ENCODE measurements at places on chromosomes 2 and 18.

- DNase-seq: no peak
These were observed 249.0 kb downstream of the EXOC6B start for GRCh38 chr2:72576861-72577260.

DNA sequence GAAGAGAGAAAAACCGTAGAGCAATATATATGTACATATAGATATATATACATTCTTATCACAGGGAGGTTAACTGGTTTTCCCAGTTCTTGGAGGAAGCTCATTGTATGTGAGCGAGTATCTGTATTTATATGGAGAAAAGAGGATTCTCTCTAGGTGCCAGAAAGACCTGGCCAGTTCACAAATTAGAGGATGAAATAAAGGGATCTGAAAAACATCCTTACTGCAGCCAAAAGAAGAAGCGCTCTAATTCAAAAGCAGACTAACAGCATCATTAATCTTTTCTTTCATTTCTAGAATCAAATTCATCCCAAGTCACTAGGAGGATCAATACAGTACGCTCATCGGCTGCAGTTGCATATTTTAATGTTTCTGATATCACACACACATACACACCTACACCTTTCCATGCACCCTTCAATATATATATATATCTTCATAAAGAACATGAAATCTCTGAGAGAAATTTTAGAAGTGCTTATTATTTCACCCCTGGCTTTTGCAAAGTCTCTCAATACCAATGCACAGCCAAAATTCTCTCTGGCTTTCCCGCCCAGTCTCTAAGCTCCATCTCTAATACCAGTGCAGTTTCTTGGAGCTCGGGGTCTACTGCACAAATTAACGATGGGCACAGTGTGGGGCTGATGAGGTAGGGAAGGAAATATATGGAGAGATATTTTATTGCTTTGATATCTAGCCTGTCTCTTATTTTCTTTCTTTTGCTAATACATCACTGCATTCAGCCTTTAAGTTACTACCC, 731 bp downstream of the NRXN1 start:
- no peak for DNase-seq

GRCh38 chr2:24832931-24833701, 39.9 kb downstream of the CENPO start:
- no peak for DNase-seq

DNA sequence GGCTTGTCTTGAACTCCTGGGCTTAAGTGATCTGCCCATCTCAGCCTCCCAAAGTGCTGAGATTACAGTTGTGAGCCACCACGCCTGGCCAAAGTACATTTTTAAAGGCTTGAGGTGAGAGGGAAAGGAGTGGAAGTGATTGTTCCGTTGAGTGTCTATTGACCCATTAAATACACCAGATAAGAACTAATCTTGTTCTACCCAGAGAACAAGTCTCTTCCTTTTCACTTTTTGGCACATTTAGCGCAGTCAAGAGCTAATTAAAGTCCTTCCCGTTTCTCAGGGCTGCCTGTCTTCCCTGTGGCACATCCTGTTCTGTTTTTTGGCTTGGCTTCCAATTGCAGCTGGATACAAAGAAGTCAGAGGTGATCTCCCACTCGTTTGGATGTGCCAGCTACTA, 172.3 kb downstream of the ALPK2 start:
- no peak for DNase-seq

DNA sequence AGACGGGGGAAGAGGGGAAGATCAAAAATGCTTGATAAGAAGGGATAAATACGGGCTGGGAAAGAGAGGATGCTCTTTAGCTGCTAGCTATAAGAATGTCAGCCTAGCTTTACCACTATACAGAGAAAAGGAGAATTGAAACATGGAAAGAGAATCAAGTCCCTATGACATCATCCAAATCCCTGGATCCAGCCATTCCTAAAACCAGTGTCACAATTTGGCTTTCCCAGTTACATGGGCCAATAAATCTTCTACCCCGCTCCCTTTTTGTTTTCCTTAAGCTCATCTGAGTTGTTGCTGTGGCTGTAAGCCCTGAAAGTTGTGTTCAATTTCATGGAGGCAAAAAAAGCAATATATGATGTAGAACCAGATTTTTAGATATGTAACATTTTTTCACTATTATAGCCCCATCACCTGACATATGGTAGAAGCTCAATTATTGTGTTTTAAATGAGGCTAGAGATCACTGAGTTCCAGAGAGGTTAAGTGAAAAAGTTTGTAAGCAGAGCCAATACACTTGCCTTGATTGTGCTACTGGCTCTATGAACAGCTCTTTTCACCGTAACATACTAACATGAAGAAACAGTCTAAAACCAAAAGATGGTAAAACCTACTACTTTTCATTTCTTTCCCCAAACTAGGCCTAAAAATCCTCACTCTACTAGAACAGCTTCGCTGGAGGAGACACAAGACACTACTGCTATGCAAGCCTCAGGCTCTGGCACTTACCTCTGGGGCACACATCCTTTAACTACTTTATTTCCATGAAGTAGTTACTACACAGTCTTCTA, 4.3 kb downstream of the HNRNPLL start:
- DNase-seq: no peak

GRCh38 chr18:523561-523960, 23.1 kb upstream of the COLEC12 start:
- no peak for DNase-seq

GRCh38 chr2:862731-863466, 87.8 kb upstream of the SNTG2 start:
- DNase-seq: no peak

DNA sequence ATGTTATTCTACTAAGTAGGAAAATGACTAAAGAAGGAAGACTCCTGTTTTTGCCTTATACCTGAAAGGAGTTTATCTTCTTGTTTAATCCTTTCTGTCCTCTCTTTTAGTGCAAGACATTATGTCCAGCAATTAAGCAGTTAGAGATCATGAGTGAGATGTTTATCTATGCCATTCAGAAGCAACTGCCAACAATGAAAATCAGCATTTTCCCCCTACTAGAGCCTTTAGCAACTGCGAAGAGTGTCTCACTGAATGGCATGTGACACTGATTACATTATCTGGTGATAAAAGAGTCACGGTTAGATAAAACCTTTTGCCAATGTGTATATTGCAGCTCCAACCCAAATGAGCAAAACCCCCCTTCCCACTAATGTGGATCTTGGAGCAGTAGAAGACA, 357.7 kb upstream of the SYT4 start:
- no peak for DNase-seq
